Keratinocyte (primary cell): ENCODE measurements at places on chromosomes 6 and 20.

DNA sequence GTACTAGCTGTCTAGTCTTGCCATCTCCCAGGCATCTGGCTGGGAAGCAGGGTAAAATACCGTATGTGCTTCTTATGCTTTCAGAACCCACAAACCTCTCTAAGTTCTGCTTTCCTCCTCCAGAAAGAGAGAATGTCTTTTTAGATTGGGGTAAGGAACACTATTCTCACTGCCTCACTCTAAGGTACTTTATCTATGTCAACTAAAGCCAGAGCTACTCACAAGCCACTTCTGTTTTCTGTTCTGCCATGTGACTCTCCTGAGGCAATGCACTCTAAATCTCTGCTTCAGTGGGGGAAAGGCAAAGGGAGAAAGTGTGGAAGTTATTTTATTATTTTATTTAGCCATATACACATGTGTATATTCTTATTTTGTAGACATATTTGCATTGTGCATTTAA is 15.6 kb downstream of the MEP1A start:
- no peak for DNase-seq

- no peak for DNase-seq
These were observed 144.3 kb upstream of the MLN start for GRCh38 chr6:33947916-33948594.

- DNase-seq: no peak
These were observed at the start of gene EYA2 for GRCh38 chr20:46894579-46894958. Gene EYA2, plus strand, starts transcription at chr20:46894843. Its CDS starts 95,168 bp downstream, at chr20:46990011.

DNA sequence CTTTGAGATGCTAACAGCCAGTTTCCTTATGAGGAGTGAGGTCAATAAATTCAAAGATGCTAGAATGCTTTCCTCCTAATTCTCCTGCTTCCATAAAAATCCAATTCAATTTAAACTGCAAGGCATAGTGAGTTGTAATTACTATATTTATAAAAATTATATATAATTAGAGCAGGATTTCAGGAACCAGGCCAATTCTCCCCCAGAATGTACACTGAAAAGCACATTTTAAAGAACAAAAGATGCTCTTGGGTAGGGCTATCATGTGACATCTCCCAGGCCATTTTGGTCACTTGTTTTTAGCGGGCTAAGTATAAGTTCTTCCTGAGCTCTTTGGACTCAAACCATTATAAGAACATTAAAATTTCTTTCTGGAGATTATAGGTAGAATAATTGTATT is 195.7 kb upstream of the KCNG1 start:
- DNase-seq: no peak

DNA sequence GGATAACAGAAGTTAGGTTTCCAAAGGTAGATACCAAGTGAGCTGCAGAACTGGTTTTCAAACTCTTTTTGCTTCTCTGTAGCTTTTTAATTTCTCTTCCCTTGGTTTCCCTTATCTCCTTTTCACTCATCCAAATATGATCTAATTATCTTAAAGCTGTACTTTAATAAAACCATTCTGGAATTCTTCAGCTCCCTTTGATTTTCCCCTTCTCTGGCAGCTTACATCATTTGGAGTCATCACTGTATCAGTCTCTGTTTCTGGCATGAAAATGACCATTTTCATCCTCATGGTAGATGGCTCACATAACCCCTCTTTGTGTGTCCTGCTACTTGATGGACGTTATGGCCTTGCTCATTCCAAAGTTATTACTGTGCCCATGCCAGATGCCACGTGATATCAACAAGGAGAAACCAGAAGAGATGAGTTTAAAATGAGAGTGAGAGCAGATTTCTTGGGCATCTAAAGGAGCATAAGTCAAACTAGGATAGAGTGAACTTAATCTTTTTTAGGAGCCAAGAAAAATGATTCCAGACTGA is 620.2 kb downstream of the QKI start:
- no peak for DNase-seq

DNA sequence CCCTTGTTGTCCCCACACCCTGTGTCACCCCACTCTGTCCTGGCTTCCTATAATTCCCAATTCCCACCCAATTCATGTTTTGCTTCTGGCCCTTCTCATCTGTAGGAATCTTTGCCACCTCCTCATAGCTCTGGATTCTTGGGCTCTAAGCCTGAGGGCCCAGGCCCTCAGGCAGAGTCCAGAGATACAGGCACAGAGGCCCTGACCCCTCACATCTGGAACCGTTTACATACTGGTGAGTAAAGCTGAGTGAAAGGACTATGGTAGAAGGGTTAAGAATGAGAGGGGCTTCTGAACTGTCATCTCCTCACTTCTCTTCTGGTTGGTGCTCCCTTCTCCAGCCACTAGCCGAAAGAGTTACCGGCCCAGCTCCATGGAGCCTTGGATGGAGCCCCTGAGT is 13.6 kb downstream of the PRRC2A start:
- no peak for DNase-seq

- no peak for DNase-seq
These were observed 349.2 kb downstream of the UTRN start for GRCh38 chr6:144634371-144634770.

DNA sequence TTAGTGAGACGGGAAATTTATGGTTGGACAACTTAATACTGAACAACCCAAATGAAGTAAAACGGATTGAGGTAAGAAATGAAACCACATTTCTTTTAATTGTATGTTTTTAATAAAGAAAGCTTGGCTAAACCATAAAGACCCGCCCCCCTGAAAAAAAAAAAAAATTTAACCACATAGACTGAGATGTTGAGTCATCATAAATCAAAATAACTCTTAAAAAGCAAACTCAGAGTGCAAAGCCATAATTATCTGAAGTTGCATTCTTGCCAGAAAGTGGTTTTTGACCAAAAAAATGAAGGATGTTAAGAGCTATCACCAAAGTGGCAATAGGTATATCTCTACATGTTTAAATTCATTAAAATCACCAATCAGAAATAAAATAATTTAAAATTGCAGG is 101.8 kb upstream of the COL21A1 start:
- no peak for DNase-seq

GRCh38 chr6:135274561-135275293 is 93.6 kb downstream of the MYB start:
- no peak for DNase-seq
